ENCODE measurements at places on chromosomes 2 and 18. TPM values are rescaled to one million over a fixed set of nuclear protein-coding genes. Genes with fewer than 3 reads are reported as not detected.

Gene TTL
- total RNA-seq = 71.0 TPM

Gene ZNF804A
- total RNA-seq = not detected

Gene FBXO36
- total RNA-seq = 1.1 TPM

- no peak for DNase-seq
These were observed 14.5 kb downstream of the GORASP2 start for GRCh38 chr2:170943596-170943995.

GRCh38 chr2:231800493-231801091, 14.3 kb downstream of the COPS7B start:
- peak; percentile 51 for DNase-seq

- DNase-seq = peak; percentile 78
These were observed 28.4 kb upstream of the PUM2 start for GRCh38 chr2:20378891-20379519.

DNA sequence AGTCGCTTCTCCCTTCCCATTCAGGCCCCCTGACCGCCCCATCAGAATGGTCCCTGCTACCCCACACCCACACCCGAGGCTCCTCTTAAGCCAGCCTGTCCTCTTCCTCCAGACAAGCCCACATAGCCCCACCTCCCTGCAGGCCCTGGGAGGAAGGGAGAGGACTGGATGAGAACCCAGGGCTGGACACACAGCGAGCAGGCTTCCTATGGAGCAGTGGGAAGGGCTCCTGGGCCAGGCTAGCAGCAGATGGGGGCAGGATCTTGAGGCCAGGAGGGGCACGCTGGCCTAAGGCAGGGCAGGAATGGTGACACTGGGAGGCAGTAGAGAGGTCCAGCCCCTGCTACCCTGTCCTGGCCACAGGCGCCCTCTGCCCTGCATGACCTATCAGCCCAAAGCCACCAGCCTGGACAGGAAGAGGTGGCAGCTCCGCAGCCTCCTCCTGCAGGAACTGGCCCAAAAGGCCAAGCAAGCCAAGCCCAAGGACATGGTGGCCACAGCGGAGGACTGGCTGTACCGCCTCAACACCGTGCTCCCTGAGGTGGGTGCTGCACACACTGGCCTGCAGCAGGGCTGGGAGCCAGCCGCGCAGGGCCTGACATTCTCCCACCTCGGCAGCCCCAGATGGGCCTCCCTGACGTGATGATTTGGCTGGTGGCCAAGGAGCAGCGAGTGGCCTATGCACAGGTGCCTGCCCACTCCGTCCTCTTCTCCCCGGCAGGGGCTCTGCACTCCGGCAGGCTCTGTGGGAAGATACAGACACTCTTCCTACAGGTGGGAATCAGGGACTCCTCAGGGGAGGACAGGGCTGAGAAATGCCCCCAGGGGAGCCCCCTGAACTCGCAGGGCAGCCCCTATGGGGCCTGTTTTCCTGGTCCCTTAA, 43.3 kb downstream of the FER1L5 start:
- peak; percentile 29 for DNase-seq

- no peak for DNase-seq
These were observed 44.9 kb upstream of the ITPRID2 start for GRCh38 chr2:181846399-181847197.

DNA sequence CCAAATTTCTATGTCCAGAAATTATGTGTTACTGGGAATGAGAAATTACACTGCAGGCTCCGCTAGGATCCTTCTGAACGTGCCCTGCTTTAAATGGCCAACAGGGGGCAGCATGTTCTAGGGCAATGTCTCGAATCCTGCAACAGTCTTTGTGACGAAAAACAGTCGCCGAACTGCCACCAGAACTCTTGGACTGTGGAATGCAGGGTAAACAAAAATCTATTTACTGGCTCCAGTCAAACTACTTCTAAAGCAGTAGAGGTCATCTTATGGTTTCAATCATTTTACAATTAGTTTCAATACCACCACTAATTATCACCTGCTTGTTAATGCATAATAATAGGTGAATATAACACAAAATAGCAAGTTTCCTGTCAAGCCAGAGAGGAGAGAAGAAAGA, 9.8 kb upstream of the ZNF397 start:
- DNase-seq = peak; percentile 79

- no peak for DNase-seq
These were observed 15.2 kb downstream of the GKN2 start for GRCh38 chr2:68937346-68938055.

Gene CAPN14
- total RNA-seq = 0.23 TPM

DNA sequence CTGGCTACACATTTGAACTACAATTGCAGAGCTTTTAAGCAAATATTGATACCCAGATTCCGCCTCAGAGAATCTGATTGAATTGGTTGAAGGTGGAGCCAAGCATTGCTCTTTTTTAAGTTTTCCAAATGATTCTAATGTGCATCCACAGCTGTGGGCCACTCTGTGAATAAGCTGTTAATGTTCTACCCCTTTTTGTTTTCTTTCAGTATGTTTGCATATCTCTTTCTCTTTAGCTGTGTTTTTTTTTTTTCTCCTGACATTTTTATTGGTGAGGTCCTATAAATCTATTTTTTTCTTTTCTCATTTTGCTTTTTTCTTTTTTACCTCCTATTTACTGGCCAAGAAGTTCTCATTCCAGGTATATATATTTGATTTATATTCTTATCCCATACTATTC, 6.5 kb downstream of the SCN3A start:
- DNase-seq = no peak

DNA sequence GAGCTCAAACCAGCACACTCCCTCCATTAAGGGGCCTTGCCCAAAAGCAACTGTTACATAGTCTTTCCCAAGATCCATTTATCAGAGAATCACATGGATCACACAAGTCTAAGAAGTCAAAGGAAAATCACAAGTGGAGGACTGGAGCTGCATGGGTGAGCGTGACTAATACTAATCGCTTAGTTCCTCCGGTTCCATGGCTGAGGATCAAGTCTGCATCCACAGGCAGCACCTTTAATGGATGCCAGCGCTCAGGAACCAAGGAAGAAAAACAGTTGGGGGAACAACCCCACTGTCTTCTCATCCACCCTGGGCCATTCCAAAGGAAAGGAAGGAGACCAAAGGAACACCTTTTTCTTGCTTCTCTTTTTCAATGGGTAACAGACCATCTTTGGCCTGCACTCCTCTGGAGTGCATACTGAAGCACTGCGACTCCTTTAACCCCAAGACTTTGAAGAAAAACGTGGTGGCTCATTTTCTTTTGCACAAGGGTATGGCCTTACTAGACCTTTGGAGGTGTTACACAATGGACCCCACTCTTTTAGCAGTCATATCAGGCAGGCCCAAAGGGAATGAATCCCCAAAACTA, 9.2 kb upstream of the WDR33 start:
- DNase-seq = no peak

DNA sequence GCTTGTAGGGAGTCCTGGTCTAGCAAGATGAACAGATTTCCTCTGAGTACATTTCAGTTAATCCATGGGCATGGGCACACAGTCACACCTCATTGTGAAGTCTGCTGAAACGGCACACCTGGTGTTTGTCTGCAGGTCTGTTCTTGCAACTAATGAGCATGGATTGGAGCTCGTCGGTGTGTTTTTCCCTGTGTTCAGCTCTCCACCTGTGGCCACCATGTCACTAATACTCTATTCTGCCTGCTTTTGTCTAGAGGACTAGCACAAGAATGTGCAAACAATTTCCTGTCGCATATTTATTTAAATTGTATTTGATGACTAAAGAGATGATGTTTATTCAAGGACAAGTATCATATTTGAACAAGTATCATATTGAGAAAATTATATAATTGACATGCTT, 24.5 kb upstream of the PPP4R1 start:
- DNase-seq = no peak

DNA sequence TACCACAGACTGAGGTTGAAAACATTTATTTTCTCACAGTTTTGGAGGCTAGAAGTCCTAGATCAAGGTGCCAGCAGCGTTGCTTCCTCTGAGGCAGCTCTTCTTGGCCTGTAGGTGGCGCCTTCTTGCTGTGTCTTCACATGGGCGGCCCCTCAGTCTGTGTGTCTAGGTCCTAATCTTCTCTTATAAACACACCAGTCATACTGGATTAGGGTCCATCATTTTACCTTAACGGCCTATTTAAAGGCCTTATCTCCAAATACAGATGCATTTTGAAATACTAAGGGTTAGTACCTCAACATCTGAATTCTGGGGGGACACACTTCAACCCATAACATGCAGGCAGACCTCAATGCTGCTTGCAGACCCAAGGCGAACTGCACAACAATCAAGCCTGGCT, 4.4 kb upstream of the RMC1 start:
- DNase-seq = peak; percentile 54

Gene MAP3K19
- total RNA-seq = not detected

Gene NAT8
- total RNA-seq = not detected

- no peak for DNase-seq
These were observed 1.7 kb downstream of the MARS2 start for GRCh38 chr2:197706839-197707207.

- DNase-seq = no peak
These were observed 8.0 kb downstream of the TEX261 start for GRCh38 chr2:70986499-70987189.

- no peak for DNase-seq
These were observed 36.5 kb downstream of the CNGA3 start for GRCh38 chr2:98382739-98383138.

DNA sequence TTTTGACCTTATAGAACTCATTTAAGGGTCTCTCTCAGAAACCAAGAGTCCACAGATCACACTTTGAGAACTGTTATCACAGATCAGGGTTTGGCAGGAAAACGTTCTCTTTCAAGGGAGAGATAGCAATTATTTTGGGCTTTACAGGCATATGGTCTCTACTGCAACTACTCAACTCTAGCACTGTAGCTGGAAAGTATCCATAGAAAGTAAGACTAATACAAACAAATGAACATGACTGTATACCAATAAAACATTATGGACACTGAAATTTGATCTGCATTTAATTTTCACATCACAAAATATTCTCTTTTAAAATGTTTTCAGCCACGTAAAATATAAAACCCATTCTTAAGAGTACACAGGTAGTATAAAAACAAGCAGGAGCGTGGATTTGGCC, 100.5 kb downstream of the TRIP12 start:
- DNase-seq = no peak

Gene SLC4A3
- 0.21 TPM for total RNA-seq

DNA sequence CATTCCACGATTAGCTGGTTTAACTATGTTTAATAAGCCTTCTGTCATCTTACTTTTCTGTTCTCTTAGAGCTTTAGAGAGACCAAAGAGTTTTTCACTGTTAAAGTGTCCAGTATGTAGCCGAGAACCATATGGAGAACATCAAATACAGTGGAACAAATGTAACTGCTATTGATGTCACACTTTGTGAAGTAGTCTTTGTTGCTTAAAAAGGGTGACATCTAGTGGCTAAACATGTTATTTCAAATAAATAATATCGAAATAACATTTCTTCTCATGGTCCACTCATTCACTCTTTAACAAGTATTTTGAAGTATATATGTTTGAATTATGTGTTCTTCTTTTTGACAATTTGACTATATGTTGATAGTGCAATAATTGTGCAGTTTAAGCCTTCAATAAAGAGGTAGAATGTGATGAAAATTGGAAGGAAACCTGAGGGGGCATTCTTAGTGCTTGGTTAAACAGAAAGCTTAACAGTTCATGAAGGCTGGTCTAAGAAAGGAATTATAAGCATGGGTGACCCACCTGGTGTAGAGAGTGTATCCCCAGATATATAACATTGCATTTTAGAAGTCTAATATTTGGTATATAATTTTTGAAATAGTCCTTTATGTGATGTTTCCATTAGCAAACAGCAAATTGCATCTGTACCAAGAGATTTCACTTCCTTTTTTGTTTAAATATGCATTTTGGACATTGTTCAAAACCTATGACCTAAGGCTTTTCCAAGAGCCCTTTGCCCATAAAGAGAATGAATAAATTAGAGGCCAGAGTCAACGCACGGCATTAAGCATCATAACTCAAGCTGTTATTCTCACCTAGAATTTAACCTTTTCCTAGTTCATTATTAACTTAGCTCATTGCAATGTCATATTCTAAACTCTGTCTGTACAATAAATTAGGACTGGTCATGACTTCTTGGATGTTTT, 112.1 kb downstream of the KYNU start:
- DNase-seq = peak; percentile 46

Gene HJURP
- total RNA-seq = 42.4 TPM

GRCh38 chr18:10757349-10757748, 231.5 kb downstream of the NAPG start:
- DNase-seq = no peak

- no peak for DNase-seq
These were observed 39.1 kb downstream of the SLC9A4 start for GRCh38 chr2:102512161-102512560.

Gene CCDC148
- 0.69 TPM for total RNA-seq

- DNase-seq = no peak
These were observed 24.1 kb downstream of the SKA1 start for GRCh38 chr18:50398947-50399346.

DNA sequence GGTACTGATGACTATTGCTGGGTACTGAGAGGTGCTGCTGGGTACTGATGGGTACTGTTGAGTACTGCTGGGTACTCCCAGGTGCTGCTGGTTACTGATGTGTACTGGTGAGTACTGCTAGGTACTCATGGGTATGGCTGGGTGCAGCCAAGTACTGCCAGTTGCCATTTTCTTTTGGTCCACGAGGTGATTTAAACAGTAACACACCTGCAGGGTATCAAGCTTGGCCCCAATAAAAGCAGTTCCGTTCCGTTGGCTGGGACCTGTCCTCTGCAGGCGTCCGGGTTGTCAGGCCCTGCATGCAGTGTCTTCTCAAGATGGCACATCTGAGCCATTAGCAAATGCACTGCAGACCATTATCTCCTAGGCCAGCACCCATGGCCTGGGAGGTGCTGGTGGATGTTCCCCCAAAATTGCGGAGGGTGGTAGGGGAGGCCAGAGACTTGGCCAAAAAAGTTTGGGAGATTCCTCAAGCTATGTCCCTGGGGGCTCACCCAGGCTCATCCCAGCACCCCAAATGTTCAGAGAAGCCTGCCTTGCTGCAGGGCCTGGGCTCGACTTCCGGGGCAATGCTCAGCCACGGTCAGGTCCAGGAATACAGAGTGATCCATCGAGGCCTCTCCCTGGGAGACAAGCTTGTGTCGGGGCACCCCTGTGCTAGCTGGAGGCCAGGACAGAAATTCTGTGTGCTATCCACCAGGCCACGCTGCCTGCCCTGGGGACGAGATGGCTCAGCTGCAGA, 165.2 kb downstream of the TWIST2 start:
- DNase-seq = no peak

GRCh38 chr2:39356922-39357639, 80.0 kb downstream of the MAP4K3 start:
- DNase-seq = no peak

DNA sequence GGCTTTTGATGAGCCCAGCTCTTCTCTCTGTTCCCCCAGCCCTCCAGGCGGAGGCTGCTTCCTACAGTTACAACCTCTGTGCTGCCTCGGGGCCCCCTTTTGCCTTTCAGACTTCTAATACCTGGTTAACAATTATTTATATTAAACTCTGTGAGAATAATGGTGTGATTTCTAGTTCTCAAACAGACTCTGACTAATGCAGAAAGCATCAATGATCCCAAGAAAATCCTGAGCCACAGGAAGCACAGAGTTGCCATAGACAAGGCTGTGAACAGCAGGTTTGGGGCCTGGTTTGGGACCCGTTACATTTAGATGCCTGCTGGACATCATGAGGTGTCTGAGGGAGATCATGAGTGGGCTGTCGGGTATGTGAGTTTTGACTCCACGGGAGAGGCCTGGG, 37.4 kb upstream of the MYO3B start:
- DNase-seq = no peak

- no peak for DNase-seq
These were observed 452.8 kb upstream of the VWC2L start for GRCh38 chr2:213958086-213958485.
